Activated naive CD4-positive, alpha-beta T cell treated with anti-CD3 and anti-CD28 coated beads, Interleukin-2, amount 50 U/mL, for 16 hours (primary cell): ENCODE measurements at places on chromosomes 5 and 9.

DNA sequence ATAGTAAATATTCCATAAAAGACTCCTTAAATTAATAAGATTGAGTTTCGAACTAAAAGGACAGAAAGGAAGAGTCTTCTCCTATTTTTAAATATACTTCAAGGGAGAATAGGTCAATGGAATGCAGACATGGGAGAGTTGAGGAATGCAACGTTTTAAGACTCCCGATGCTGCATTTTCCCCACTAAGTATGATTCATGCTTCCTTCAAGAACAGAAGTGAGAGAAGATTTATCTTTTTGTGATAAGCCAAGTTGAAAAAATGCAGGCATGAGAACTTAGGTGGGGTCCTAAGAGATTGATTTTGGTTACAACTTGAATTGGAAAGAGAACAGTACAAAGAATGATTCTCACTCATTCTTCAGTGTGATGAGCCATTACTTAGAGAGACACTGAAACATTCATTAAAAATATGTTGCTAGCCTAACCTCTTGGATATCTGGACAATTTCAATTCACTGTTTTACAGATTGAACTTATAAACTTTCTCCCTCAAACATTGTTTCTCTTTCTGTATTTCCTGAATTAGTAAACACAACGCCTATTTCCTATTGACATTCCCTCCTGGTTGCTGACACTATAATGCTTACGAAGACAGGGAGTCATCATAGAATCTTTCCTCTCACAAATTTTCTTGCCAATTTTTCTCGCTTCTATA lies 1666.1 kb upstream of the WWC1 start:
- no peak for DNase-seq

DNA sequence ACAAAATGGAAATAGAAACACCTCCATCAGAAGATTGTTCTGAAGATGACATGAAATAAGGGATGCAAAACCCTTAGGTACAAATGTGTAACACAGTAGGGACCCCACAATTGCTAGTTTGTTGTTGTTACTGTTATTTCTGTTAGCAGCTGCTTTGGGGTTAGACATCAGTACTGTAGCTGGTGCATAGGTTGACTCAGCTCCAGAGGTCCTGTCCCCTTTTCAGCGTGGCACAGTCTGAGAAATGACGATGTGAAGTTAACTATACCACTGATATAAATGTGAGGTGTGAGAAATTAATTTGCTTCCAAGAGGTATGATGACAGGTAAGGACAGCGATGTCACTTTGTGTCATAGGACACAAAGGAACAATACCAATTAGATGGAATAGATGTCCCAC lies 384.6 kb upstream of the KLF4 start:
- no peak for DNase-seq

DNA sequence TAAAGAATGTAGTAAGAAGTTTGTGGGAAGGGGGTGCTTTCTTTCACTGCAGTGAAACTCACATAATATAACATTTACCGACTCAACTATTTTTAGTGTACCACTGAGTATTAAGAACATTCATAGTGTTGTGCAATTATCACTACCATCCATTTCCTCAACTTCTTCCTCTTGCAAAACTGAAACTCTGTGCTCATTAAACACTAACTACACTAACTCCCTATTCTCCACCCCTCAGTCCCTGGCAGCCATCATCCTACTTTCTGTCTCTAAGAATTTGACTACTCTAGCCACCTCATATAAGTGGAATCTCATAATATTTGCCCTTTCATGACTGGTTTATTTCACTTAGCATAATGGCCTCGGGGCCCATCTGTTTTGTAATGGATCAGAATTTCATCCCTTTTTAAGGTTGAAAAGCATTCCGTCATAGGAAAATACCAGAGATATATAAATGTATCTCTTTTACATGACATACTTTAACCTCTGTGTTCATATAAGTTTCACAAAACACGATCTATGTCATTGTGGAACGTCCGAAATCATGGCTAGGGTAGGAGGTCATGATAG lies 56.3 kb upstream of the DIRAS2 start:
- DNase-seq: no peak

- DNase-seq: no peak
Observed at GRCh38 chr9:126239515-126239914, 87.1 kb upstream of the MVB12B start.

GRCh38 chr5:89694026-89694550 lies 715.5 kb downstream of the CETN3 start:
- DNase-seq: no peak

GRCh38 chr9:108836781-108837180 lies 19.0 kb downstream of the ACTL7B start:
- no peak for DNase-seq

DNA sequence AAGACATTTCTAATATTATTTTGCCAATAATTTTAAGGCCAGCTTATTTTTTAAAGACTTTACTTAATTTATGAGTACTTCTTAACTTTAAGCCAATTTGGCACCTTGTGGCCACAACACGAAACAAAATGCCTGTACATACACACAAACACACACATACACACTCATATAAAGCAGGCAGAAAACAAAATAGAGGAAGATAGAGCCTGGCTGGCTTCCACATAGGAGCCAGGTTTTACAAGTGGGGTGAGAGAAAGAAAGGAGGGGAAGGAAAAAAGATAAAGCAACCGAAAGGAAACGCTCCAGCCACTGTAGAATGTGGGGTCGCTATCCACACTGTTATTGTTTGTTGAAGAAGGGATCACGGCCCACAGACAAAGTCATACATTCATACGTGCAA lies 10.4 kb downstream of the GMCL2 start:
- DNase-seq: no peak

GRCh38 chr5:154868702-154869101 lies 10.3 kb downstream of the CNOT8 start:
- DNase-seq: no peak

- DNase-seq: no peak
Observed at GRCh38 chr5:122091936-122092600, 14.0 kb upstream of the LOX start.
